ENCODE measurements at places on chromosomes 11 and 22. TPM values are rescaled to one million over a fixed set of nuclear protein-coding genes. Genes with fewer than 3 reads are reported as not detected.

OTOG gene
- total RNA-seq, result not detected

- DNase-seq, result no peak
Observed at GRCh38 chr11:100182927-100183326, 504.2 kb upstream of the ARHGAP42 start.

- no peak for DNase-seq
Observed at GRCh38 chr11:17395554-17395961, 7.1 kb upstream of the KCNJ11 start.

DNA sequence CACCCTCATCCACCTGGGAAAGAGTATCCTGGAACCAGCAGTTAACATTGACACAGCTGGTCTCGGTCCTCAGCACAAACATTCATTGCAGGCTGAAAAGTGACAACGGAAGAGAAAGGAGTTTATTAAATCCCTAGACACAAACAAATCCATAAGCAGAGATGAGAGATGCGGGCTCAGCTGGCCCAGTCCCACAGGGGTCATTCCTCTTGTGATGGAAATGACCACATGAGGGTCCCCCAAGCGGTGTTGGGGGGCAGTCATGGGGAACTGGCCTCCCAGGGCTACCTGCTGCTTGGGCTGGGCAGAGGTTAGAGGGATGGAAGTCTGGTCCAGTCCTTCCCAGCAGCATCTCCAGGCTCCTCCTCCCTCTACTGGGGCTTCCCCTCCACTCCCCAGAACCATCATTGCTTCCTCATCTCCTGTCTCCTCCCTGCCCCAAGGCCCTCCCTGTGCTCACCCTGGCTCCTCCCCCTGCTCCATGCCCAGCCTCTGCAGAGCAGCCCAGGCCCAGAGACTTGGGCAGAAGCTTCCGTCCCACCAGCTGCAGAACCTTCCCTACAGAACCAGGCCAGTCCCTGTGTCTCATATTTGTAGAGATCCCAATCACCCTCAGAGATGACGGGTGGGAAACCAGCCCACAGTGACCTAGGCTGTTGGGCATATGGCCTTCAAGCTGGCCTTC lies 5.4 kb upstream of the IGLL5 start:
- no peak for DNase-seq

- DNase-seq, result peak; percentile 58
Observed at GRCh38 chr11:63608353-63609345, 5.6 kb downstream of the PLAAT3 start.

DNA sequence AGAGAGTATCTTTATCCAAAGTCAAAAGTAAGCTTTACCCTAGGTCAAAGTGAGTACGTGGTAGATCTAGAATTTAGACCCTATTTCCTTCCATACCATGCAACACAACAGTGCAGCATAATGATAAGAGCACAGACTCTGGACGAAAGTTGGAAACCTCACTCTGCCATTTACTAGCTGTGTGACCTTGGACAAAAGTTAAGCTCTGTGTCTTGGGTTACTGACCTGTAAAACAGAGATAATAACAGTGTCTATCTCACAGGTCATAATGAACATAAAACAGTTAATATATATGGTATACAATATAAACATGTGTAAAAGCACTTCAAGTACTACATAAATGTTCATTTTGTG lies 13.6 kb upstream of the CHRNA10 start:
- DNase-seq, result no peak

DNA sequence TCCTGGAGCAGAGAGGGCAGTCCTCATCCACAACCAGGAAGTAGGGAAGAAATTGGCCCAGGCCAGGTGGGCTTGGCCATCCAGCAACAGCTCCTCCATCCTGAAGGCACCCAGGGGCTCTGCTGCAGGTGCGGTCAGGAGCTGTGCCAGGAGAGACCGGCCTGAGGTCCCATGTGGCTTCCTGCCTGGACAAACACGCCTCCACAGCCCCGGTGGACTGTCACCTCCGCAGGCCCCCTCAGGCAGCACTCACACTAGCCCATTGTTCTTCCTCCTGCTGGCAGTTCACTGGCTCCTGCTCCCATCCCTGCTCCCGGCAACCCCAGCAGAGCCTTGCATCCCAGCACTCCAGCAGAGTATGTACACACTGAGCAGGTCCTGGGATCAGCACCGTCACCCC lies 16.0 kb upstream of the POU2AF1 start:
- DNase-seq, result no peak

- no peak for DNase-seq
Observed at GRCh38 chr11:40445391-40445790, 1014.1 kb downstream of the LRRC4C start.

- no peak for DNase-seq
Observed at GRCh38 chr11:126336671-126337101, 18.8 kb upstream of the ST3GAL4 start.

MAPK8IP1 gene
- 8.1 TPM for total RNA-seq

PPFIBP2 gene
- total RNA-seq, result 53.3 TPM

FAM180B gene
- total RNA-seq, result not detected

Measured in fibroblast of the aortic adventitia (primary cell).